ENCODE measurements at places on chromosomes 1 and 21. TPM values are rescaled to one million over a fixed set of nuclear protein-coding genes. Genes with fewer than 3 reads are reported as not detected.
A peak's percentile ranks its signal among the peaks of the same experiment; 100 is the strongest.

- H3K36me3 ChIP-seq, result no peaks in the 10 kb centered on the region
- H3K27ac ChIP-seq, result peak overlapping the region; percentile 86
- no peak for DNase-seq
- H3K27me3 ChIP-seq, result no peaks in the 10 kb centered on the region
- H3K4me1 ChIP-seq, result peaks cover 15% of the 10 kb centered on the region
Observed at GRCh38 chr1:204313675-204314074, 46.1 kb downstream of the PLEKHA6 start.

GRCh38 chr1:93021539-93022134, 57.4 kb upstream of the MTF2 start:
- H3K27ac ChIP-seq, result no peak overlapping the region
- H3K36me3 ChIP-seq, result no peaks in the 10 kb centered on the region
- H3K4me3 ChIP-seq, result no peak overlapping the region
- no peaks in the 10 kb centered on the region for H3K4me1 ChIP-seq

DNA sequence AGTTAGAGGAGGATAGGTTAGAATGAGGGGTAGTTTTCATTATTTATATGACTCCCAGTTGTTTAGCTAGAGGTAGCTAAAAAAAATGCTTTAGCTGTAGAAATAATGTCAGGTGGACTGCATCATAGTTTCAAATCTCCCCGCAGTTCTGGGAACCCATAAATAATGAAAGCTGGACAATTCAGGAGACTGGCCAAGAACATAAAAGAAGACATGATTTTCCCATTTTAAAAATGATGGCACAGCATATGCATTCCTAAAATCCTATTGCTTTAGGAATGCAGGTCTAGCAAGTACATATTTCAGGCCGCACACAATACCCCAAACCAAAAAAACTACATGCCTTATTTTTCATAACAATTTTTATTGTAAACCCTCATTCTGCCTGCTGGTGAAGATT, 143.3 kb downstream of the CTH start:
- H3K27ac ChIP-seq, result no peak overlapping the region
- H3K4me3 ChIP-seq, result no peak overlapping the region
- peaks cover 5% of the 10 kb centered on the region for H3K4me1 ChIP-seq

DNA sequence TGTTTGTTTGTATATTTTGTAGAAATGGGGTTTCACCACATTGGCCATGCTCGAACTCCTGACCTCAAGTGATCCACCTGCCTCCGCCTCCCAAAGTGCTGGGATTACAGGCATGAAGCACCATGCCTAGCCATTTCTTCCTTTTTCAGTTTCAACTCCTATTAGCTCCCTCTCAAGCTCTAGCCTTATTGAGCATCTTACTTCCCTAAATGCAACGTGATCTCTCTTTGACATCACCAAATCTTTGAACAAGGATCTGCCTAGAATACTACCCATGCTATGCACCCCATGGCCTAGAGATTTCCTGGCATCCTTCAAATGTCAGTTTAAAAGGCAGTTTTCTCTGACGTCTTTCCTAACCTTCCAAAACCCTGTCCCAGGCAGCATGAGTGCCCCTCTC, 91.1 kb upstream of the NR5A2 start:
- H3K36me3 ChIP-seq, result no peaks in the 10 kb centered on the region
- no peak overlapping the region for H3K4me3 ChIP-seq
- no peak for DNase-seq
- no peaks in the 10 kb centered on the region for H3K27me3 ChIP-seq
- no peaks in the 10 kb centered on the region for H3K4me1 ChIP-seq
- no peak overlapping the region for H3K27ac ChIP-seq

DNA sequence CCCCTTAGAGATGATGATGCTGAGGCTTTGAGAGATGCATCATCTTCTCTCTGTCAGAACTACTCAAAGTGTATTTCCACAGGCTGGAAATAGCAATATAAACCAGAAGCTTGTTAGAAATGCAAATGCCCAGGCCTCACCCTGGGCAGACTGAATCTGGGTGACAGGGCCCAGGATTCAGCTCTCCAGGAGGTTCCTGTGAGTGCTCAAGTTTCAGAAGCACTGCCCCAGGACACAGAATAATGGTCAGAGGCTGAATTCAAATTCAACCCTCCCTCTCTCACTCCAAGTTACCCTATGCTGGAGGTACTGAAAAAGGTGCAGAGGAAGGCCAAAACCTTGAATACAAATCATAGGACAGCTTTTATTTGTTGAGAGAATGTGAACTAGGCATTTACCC, 98.5 kb upstream of the NGF start:
- H3K27ac ChIP-seq, result no peak overlapping the region
- no peak for DNase-seq
- no peaks in the 10 kb centered on the region for H3K4me1 ChIP-seq
- no peak overlapping the region for H3K4me3 ChIP-seq

DNA sequence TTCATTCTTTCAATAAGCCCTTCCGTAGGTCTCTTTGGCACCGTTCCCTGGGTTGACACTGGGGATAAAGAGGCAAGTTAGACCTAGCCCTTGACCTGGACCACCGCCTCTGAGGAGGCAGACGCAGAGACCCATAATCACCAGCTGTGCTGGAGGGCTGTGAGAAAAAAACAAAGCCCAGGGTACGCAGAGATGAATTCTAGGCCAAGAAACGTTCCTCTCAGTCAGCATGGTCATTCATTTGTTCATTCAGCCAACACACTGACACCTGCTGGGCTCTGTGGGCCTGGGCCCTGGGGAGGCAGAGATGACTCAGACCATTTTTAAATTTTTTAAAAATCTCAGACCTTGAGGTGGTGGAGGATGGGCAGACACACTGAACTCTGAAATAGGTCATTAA, 26.3 kb upstream of the TRABD2B start:
- peaks cover 16% of the 10 kb centered on the region for H3K27me3 ChIP-seq
- DNase-seq, result no peak
- H3K4me3 ChIP-seq, result no peak overlapping the region
- no peaks in the 10 kb centered on the region for H3K36me3 ChIP-seq

DNA sequence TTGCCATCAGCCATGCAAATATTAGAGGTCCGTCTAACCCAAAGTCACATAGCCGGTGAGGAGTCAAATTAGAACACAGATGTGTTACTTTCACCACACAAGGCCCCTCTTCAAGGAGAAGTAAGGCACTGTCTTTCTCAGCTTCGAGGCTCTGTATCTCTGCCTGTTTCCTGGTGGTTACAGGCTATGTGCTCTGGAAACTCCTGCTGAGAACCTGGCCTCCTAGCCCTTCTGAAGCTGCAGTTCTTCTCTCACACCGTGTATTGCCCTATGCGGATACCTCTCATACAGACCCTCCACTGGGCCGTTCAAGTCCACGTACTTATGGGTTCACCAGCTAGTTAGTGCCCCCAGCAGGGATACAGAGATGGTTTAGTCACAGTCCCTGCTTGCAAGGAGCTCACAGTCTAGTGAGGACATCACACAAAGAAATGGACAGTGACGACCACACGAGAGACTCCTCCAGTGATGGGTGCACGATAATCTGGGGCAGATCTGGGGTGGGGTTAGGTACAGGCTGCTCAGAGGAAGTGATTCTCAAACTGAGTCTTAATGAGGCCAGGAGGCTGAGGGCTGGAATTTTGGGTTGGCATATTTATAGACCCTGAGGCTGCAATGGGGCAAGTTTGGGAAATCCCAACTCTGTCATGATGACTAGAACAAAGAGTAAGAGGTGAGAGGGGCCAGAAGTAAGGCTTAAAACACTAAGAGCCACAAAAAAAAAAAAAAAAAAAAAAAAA, 22.8 kb upstream of the ELOA start:
- DNase-seq, result no peak
- H3K4me1 ChIP-seq, result no peaks in the 10 kb centered on the region
- H3K27me3 ChIP-seq, result no peaks in the 10 kb centered on the region
- H3K36me3 ChIP-seq, result peaks cover 4% of the 10 kb centered on the region
- no peak overlapping the region for H3K27ac ChIP-seq

The INKA2 gene
- 4.4 TPM for total RNA-seq
